ENCODE measurements at places on chromosomes 7 and 10.

GRCh38 chr10:130737621-130738020, 573.9 kb downstream of the TCERG1L start:
- no peak for DNase-seq

GRCh38 chr10:88841316-88842111, 10.1 kb downstream of the ANKRD22 start:
- DNase-seq = no peak

DNA sequence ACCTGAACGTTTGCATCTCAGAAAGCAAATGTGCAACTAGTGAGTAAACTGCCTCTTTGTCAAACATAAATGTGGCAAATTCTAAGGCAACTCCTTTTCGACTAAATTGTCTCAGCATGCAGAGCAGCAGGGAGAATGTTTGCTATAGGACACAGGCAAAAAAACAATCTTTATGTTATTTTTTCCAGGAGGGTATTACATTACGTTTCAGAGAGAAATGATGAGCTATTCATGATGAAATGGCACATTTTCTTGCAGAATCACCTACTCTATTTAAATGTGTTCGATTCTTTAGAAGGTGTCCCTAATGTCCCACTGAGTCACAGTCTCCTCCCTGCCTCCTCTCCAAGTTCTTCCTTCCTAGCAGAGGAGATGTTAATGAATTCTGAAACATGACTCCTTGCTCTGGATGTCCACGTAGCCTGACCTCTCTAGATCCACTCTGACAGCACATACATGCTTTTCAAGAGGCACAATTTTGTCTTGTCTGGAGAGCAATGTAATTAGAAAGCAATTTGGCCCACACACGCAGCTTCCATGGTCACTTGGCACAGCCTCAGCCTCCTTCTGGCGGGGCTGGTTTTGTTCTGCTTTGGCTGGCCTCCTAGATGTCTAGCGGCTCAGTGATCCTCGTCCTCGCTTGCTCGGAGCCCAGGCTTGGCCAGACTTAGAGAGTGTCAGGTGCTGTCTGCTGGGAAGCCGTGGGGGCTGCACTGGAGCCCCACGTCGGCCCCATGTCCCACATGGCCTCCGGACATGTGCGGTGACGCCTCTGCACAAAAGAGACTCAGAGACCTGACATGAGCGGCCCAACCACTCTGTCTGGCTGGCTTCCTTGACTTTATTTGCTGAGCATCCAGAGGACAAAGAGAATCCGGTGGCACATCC, 125.7 kb upstream of the ZNF438 start:
- no peak for DNase-seq

GRCh38 chr7:139914306-139915267, 85.5 kb downstream of the TBXAS1 start:
- DNase-seq = no peak

GRCh38 chr10:59314268-59314667, 48.1 kb downstream of the FAM13C start:
- DNase-seq = no peak

DNA sequence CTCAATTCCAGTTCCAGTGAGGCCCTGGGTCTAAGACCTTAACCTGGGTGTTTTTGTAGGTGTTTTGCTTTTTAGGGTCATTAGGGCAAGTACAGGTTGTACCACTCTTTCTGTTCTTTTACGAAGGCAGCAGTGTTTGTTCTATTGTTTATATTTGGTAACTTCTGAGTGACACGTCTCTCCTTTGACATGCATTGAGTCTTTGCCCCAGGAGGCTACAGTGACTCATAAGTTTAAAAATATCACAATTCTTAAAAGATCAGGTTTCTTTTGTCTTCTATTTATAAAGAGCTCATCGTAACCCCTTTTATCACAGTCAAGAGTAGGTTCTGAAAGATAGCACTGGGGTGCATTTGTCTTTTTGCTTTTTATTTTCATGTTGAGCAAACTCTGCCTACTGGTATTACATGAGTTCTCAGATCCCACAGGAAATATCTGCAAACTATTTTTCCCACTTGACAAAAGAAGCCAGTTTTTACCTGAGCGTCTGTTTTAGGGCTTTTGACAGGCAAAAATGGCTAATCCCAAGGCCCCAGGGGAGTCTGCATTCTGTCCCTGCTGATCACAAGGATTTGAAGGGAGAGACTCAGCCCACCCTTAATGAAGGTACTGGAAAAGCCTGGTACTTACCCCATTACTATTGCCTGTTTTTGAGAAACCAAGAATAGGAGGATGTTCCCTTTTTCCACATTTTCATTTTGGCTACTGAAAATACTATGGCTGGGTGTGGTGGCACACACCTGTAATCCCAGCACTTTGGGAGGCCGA, 7.9 kb downstream of the NUDT13 start:
- no peak for DNase-seq

DNA sequence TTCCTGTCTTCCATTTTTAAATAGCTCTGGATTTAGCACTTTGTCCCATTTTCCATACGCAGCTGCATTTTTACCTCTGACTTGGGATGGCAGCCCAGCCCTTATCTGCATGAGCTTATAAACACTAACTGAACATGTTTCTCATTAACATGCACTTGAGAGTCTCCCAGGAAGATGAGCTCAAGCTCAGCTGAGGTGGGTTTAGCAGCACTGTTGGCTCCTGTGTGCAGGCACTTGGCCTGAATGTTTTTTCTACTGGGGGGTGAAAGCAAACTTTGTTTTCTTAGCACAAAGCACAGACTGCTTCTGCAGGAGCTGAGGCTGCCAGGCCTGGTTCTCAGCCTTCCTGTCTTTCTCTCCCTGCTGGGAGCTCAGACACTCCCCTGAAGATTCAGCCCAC, 1093.6 kb upstream of the AUTS2 start:
- no peak for DNase-seq

GRCh38 chr7:105278973-105279687, 109.6 kb downstream of the SRPK2 start:
- DNase-seq = no peak

DNA sequence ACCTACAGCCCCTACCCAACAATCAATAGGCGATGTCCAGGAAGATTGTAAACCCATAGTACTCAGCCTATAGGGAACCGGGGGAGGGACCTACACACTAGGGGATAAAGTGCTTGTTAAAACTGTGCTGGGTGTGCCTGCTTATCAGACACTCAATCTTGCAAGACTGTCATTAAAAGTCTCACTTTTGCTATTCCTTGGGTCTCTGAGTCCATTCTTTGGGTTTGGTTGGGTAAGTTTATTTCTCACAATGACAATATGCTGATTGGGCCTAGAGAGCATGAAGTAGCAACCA, 45.6 kb downstream of the PTPRE start:
- DNase-seq = no peak

- no peak for DNase-seq
Measured at GRCh38 chr7:95047291-95047690, 139.9 kb downstream of the PPP1R9A start.

DNA sequence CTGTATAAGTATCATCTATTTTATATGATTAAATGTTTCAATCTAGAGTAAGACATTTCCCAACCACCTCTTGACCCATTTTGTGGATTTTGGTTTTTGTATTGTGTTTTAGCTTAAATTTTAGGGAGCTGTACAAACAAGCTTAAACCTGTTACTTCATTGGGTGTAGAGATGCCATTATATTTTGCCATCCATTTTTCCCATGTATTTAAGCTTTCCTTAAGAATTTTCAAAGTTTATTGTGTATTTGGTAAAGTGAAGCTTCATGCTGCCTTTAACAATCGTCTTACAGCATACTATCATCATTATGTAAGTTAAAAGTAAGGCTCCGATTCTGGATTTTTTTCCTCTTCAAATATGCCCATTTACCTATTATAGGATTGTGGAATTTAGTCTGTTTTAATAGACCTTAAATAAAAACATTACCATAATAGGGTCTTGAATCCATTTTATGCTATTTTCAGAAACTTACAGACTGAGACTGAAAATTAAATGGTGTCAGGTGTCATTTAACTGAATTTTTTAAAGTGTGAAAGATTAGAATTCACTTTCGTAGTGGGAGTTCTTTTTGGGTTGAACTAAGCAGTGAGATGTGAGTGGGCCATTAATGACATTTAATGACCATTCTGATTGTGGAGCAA, 2.2 kb downstream of the KMT2E start:
- no peak for DNase-seq
